Astrocyte (in vitro differentiated cells and primary cell): ENCODE measurements at places on chromosomes 3 and 15. TPM values are rescaled to one million over a fixed set of nuclear protein-coding genes. Genes with fewer than 3 reads are reported as not detected.

- DNase-seq, result no peak
These were observed 26.7 kb downstream of the EAF1 start for GRCh38 chr3:15453991-15454625.

- DNase-seq, result no peak
These were observed 68.7 kb upstream of the RNF7 start for GRCh38 chr3:141669434-141669833.

DNA sequence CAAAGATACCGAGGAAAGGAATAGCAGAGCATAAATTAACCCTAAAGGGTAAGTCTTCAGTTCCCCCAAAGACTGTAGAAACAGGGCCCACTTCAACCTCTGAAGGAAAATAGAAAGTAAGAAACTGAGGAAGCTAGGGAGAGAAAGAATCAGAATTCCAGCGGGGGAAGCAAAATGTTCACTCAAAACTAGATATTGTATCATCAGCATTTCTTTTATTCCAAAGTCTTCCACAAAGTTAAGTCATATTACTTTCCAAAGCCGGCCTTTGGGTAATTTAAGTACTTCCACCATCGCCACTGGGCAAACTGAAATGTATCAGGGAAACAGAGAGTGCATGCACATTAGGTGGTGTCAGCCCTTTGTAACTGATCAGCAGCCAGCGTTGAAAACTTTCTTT, 88.3 kb downstream of the RSL24D1 start:
- no peak for DNase-seq

DNA sequence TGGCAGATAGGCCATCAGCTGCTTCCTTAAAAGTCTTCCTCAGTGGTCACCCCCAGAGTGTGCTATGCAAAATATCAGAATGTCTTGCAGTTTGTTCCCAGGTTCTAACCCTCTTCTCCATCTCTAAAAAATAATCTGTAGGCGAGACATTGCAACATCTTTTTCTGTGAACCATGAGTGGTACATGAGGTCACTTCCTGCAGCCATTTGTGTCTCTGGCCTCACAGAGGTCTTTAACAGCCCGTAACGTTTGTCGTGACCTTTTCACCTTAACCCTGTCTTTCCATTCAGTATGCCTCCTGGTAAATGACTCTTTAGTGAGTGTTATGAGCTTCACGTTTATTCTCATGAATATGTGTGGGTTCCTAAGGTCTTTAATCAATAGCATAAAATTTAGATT, 145.4 kb downstream of the KLHL25 start:
- peak; percentile 74 for DNase-seq

- no peak for DNase-seq
These were observed 49.7 kb upstream of the DPH6 start for GRCh38 chr15:35595656-35596055.

- no peak for DNase-seq
These were observed 51.9 kb downstream of the RHCG start for GRCh38 chr15:89444241-89445225.

DNA sequence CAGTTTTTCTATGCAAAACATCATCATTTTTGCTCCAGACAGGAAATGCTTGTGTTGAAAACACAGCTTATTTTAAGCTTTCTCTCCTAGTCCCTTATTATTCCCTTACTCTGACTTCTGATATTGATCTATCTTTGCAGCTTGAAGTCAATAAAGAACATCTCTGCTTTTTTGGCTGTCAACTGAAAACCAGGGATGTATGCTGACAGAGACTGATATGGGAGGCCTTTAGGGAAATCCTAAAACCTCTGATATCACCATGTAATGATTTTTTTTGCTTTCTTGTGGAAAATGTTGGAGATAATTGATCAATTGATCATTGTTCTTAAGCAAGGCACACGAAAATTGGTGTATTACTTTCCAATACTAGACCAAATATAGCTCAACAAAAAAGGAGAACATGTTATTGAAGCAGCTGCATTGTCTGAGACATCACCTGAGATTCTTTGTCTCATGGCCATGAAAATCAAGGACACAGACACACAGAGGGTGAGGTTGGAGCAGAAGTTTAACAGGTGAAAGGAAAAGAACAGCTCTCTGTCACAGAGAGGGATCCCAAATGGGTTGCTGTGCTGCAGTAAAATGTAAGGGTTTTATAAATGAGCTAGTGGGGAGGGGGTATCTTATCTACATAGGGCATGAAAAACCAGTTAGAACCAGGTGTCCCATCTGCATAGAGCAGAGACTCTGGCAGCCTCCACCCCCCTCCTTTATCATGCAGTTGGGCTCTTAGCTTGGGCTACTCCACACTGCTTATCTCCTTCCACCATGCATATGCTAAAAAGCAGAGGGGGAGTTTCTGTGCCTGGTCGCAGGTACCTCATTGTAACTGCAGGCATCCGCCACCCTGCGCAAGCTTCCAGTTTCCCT, 17.0 kb upstream of the SENP7 start:
- DNase-seq, result no peak

DNA sequence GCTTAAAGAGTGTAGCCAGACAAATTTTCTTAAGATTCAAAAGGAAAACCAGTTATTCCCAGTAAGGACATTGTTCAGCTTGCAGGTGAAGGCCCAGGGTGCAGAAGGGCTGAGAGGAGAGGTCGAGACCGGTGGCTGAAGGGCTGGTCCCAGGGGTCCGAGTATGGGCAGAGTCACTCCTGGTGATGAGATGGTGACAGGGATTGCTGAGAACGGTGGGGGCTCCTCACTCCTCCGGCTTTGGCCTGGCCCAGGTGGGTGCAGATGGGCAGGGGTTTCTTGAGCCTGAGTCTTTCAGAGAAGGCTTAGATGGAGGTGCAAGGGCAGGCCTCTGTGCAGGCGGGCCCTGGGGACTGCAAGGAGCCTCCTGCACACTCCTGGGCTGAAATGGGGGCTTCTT, 56.2 kb downstream of the ZNF445 start:
- no peak for DNase-seq

GRCh38 chr3:48926425-48927392, 8.1 kb downstream of the ARIH2 start:
- no peak for DNase-seq

UNC13C gene
- total RNA-seq, result 0.18 and 0.50 TPM in 2 replicates

SERINC4 gene
- 0.30 TPM in 1 of 2 replicates, not detected in the other for total RNA-seq

DNA sequence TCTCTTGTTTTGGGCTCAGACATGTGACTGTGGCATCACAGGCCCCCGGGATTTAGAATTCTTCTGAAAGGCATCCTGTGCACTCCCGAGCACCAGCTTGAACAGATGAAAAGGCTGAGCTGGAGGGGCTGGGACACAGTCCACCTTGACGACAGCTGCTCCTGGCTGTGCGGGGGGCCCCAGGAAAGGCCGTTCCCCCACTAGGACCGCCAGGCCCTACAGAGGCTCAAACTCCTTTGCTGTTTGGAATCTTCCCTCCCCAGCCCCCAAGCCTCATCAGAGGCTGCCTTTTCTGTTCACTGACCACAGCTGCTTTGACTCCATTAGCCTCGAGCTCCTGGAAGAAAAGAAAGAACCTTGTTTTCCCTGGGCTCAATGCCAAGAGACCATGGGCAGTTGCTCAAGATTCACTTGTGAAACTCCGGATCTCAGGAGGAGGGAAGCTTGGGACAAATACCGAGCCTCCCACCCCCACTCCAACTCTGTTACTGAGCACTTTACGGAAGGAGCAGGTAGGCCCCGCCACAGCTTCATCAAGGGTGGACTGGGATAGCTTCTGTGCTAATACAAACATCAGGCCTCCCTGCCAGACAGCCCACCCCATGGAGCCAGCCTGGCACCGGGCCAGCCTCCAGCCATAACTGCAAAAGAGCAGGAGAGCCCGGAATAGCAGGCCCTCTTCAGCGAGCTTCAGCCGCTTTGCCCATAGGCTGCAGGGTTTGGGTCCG, 15.7 kb downstream of the CIDEC start:
- peak; percentile 76 for DNase-seq

- no peak for DNase-seq
These were observed 45.5 kb upstream of the BOC start for GRCh38 chr3:113165841-113166240.

GRCh38 chr3:8450618-8451017, 51.0 kb upstream of the LMCD1 start:
- DNase-seq, result peak; percentile 36

POLQ gene
- 0.82 and 1.3 TPM in 2 replicates for total RNA-seq

MASP1 gene
- 0.62 and 0.79 TPM in 2 replicates for total RNA-seq

DNA sequence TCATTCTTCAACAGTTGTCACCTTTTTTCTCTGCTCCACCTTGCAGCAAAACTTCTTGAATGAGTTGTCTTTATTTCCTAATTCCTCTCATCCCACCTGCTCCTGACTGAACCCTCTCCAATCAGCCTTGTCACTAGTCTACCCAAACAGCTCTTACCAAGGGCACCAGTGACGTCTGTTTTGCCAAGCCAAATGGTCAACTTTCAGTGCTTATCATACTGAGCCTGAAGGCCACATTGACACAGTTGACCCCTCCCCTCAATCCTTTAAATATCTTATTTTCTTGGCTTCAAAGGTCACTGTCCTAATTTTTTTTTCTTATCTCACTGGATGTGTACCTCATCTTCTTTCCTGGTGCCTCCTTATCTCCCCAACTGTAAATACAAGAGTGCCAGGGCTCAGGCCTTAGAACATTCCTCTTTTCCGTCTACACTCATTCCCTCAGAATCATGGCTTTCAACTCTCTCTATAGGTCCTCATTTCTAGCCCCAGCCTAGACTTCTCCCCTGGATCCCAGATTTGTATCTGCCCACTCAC, 43.2 kb downstream of the CMTM8 start:
- no peak for DNase-seq

- DNase-seq, result peak; percentile 41
These were observed 159.3 kb upstream of the NR2F2 start for GRCh38 chr15:96170979-96171739.

DNA sequence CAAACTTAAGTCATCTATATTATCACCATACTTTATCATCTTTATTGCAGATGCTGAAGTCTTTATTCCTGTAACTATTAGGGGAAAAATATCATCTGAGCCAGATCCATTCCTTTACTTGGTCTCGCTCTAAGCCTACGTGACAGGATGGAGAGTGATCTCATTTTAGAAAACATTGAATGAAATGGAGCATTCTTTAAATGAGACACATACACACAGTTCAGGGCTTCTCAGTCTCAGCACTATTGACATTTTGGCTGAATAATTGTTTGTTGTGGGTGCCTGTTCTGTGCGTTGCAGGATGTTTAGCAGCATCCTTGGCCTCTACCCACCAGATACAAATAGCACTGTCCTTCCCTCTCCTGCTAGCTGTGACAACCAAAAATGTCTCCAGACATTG, 36.2 kb upstream of the PROK2 start:
- no peak for DNase-seq

EEF1AKMT4 gene
- 7.2 TPM in 2 replicates for total RNA-seq

GRCh38 chr3:188179006-188179966, 25.3 kb downstream of the LPP start:
- peak; percentile 90 for DNase-seq

CHRM5 gene
- 0.07 TPM in 1 of 2 replicates, not detected in the other for total RNA-seq

DNA sequence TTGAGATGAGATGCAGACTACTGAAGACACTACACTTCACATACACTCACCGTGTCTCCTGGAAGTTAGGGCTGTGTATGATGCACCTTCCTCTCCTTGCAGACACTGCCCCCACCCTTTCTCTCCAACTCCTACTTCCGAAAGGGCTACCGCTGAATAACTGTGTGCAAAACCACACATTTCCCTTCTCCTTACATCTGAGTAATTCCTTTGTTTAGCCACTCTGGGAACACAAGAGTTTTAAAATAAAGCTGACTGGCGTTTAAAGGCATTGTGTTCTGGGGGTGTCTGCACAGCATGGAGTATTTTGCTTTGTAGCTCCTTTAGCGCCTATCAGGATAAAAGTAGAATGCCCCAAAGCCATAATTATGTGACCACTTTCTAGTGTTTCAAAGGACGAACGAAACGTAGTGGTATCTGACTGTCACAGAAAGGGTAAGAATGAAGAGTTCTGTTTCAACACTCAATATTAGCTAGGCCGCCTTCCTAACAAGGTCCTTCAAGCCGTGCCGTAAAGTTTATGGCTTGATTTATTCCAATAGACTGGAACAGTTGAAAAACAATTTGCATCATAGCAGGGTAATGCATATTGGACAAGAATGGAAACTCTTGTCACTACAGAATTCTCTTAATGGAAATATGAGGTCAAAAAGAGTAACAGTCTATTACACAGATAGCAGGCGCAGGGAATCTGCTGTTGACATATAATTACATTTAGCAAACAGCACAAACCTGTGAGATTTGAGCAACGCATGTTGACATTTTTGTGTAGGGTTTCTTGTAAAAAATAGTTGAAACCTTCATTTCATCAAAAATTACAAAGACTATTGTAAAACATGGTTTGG, 619.9 kb downstream of the FOXP1 start:
- DNase-seq, result peak; percentile 89

DNA sequence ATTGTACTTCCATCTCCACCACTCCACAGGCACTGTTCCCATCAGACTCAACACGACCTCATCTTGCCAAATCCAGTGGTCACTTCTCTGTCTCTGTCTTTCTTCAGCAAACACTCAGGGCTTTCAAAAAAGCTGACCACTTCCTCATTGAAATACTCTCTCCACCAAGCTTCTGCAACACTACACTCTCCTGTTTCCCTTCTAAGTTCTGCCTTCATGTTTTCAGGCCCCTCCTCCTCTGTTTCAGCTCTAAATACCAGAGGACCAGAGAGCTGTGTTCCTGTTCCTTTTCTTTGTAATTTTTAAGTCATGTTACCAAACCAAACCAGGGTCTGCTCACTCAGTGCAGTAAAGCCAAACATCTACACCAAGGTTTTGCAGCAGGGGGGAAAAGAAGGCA, 33.8 kb upstream of the ACP3 start:
- DNase-seq, result no peak

DNA sequence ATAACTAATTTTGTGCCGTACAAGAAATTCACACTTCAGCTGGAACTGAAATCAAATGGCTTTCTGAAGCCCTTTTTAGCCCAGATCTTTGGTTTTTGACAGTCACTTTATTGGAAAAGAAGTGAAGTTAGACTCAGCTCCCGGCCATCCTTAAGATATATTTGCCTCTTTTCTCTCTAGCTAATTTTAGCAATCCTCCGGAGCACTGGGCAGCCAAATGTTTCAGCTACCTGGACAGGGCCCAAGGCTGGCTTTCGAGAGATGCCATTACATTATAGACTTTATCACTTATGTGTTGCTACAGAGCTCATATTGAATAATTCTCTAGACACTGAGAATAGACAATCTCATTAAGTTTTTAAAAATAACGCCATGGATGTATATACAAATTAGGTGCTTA, 28.5 kb upstream of the RPL39L start:
- no peak for DNase-seq
